ENCODE measurements at places on chromosomes 13 and 19.

GRCh38 chr13:28401303-28402056 lies 93.4 kb downstream of the FLT1 start:
- DNase-seq: no peak

DNA sequence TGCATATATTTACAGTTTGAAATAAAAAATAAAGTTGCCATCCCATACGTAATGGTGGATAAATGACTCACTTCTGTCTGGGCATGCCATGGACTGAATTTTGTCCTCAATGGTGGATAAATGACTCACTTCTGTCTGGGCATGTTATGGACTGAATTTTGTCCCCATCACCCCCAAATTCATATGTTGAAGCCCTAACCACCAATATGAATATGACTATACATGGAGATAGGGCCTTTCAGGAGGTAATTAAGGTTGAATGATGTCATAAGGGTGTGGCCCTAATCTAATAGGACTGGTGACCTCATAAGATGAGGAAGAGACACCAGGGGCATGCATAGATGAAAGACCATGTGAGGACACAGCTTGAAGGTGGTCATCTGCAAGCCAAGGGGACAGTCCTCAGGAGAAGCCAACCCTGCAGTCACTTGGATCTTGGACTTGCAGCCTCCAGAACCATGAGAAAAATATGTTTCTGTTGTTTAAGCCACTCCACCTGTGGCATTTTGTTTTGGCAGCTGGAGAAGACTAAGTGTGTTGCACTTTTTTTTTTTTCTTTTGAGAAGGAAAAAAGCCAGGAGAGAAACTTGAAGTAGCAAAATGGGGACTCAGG lies 41.8 kb downstream of the RFC3 start:
- no peak for DNase-seq

DNA sequence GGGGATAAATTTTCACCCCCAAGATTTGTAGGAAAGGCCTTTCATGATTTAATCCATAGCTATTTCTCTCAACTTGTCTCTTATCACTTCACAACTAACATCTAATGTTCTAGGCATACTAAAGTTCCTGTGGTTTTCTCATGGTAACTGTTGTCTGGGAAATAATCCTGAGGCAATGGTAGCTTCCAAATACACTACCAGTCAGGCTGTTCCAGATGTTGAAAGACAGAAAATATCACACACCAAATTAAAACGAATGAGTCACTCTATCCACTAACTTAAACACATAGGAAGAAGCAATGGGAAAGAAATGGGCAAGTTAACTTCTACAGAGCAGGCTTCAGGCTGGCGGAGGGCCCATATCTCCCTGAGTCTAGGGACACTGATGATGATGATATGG lies 77.7 kb upstream of the MYO16 start:
- DNase-seq: no peak

- no peak for DNase-seq
Observed at GRCh38 chr13:95471960-95472359, 80.6 kb upstream of the CLDN10 start.

GRCh38 chr19:11481534-11482383 lies 913 bp upstream of the ELAVL3 start:
- DNase-seq: peak; percentile 98

DNA sequence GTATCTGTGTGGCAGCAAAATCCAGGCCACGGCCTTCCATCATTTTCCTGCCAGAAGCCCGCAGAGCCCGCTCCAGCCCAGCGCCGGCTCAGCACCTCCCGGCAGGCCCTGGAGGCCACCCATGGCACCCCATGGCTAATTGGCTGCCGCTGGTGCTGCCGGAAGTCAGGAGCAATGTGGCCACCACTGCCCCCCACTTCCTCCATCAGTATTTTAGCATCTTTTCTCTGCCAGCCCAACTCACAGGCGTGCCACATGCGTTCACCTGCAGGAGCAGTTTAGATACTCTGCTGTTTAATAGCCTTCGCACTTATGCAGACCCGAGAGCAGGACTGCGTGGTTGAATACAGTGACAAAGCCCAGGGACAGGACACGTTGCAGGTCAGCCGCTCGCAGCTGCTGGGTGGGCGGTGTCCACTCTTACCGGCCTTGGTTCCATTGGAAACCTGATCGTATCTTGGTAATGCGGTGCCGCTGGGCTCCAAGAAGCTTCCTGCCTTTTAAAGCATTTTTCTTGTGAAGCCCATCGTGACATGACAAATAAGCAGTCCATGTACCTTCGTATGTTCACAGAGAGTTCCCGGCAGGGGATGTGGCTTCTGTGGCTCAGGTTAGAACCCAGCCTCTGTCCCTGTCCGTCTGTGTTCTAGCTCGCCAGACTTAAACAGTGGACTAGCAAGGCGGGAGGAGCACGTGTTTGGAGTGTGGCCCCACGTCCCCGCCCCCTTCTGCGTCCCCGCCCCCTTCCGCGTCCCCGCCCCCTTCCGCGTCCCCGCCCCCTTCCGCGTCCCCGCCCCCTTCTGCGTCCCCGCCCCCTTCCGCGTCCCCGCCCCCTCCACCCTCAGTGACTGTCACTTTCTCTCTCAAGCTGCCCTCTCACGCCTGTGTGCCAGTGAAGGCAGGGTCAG lies 162.0 kb upstream of the SOX1 start:
- DNase-seq: no peak

DNA sequence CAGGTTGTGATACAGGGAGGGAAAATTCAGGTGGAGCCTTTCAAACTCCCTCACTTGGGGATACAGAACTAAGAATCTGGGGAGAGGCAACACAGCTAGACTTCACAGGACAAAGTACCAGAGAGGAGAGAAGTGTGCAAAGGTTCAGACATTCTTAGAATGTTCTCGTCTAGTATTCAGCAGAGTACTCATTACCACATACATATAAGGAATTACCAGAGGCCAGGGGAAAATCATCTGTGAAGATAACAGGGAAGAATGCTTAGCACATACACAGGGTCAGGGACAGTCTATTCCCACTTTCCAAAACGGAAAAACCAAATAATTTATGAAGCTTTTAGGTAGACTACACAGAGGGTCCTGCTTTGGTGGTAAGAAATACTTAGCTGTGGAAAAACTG lies 58.1 kb downstream of the TRPC4 start:
- no peak for DNase-seq

GRCh38 chr13:84917252-84917878 lies 881.9 kb downstream of the SLITRK6 start:
- peak; percentile 16 for DNase-seq

DNA sequence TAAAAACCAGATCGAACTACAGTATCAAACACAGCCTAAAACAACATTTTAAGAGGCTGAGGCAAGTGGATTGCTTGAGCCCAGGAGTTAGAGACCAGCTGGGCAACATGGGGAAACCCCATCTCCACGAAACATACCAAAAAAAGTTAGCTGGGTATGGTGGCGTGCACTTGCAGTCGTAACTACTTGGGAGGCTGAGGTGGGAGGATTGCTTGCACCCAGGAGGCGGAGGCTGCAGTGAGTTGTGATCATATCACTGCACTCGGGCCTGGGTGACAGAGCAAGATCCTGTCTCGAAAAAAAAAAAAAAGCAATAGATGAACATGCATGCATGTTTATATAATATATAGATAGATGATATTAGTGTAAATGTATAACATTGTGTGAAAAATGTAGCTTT lies 5.2 kb upstream of the MRPS31 start:
- no peak for DNase-seq

DNA sequence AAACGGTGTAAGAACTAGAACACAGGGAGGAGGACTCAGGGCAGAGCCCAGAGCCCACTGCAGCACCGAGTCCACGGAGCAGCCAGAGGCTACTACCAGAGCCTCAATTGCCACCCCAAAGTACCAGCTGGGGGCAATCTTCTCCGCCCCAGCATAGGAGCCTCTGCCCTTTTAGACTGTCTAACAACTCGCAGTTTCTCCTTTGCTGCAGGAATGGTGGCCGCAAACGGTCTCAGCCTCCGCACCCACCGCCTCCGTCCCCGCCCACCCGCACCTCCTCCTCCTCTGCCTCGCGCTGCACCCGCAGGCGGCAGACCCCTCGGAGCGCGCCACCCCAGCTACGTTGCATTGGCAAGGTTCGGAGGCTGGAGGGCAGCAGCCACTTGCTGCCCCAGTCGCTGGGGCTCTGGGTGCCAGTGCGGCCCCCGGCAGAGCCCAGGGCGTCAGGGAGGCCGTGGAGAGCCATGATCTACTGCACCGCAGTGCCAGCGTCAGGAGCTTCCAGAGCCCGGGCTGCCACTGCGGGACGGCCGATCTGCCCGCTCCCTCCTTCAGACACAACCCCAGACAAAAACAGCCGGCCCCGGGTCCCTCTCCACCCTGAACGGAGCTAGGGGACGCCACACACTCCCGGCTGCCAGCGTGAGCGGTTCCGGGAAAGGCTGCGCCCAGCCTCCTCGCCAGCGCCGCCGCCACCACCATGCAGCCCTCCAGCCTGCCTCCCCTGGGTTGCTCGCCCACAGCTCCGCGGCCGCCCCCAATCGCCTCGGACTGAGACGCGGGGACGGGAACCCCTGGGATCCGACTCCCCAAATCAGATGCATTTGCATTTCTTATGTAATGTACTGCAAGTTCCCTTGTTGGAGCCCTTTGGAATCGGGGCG lies 1.8 kb downstream of the FGF14 start:
- DNase-seq: peak; percentile 32

GRCh38 chr19:54248016-54248601 lies 5.5 kb upstream of the LILRA6 start:
- peak; percentile 34 for DNase-seq

- no peak for DNase-seq
Observed at GRCh38 chr13:106685143-106685542, 117.2 kb upstream of the ARGLU1 start.

DNA sequence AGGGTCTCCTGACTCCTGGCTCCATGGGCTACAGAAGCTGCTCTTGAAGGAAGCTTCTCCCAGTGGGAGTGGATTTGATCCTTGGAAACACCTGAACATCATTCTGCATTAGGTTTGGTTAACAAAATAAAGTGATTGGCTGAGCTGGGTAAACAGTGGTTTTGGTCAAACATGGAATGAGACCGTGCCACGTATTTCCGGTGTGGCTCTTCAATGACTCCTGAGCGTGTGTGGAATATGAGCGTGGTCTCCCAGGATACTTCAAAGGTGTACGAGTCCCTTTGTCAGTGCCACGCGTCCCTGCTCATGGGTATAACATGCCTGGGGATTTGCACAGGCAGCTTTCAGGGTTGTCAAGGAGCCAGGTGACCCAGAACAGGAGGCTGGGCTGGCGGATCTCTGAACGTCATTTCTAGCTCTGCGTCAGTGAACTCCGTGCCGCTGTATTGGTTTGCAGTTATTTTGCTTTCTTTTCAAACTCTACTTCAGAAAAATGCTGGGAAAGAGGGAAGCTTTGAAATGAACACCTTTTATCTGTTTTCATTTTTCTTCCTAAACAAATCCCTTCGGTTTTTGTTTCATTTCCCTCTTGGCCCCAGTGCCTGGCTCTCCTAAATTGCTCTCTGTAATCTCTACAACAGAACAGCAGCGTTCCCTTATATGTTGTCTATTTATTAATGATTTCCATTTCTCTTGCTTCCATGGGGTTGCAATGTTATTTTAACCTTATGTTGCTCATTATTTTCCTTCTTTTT lies 26.3 kb upstream of the GJB6 start:
- no peak for DNase-seq

- DNase-seq: no peak
Observed at GRCh38 chr19:6023085-6023682, 45.2 kb upstream of the RANBP3 start.

DNA sequence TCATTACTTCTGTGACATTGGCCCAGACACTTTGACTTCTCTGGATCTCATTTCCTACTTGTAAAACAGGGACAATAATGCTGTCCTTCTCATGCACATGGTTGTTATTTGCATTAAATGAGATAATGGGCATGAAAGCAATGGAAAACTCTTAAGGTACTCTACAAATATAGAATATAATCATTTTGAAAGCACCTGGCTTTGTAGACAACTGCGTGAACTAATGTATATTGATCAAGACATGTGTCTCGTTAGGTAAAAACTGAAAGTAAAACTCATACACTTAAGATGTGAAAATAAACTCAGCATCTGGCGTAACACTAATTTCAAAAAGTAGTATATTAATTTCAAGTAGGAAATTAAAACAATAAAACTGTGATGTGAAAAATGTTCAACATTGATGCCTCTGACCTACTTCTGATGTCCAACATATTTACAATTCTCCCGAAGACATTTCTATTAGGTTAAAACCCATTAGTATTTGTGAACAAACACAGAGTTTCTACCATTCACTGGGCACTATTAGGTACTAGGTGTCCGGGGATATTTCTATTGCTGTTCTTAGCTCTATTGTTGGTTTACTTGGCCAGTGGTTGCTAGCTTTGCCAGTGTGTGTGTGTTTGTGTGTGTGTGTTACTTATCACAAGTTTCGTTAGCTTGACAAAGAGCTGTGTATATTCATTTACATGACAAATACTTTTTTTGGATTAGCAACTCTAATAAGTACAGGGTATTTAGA lies 220.5 kb downstream of the KCNRG start:
- no peak for DNase-seq

DNA sequence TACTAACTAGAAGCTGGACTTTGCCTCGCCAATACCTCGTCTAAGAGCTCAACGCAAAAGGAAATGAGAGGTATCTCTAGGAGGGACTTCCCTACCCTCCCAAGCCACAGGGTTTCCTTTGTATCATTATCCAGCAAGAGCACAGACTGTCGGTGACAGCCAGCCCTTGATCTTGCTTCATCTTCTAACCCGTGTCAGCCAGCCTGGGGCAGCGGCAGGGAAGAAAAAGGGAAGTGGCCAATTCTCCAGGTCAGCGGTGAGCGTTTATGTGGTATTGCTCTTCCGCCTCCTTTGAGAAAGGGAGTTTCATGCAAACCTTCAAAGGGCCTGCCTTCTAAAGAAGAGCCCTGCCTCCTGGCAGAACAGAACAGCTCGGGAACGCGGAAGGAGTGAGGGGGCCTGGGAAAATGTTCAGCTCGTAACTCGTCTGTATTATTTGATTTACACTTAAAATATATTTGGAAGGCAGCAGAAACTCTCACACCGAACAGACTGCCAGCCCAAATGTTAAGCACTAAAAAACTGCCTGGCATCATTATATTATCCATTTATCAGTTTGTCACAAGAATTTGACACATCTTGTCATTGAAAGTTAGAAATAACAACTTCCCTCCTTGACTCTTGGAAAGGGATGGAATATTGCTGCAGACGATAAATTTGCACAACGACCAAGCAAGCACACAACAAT lies 41.8 kb downstream of the EFNB2 start:
- no peak for DNase-seq

DNA sequence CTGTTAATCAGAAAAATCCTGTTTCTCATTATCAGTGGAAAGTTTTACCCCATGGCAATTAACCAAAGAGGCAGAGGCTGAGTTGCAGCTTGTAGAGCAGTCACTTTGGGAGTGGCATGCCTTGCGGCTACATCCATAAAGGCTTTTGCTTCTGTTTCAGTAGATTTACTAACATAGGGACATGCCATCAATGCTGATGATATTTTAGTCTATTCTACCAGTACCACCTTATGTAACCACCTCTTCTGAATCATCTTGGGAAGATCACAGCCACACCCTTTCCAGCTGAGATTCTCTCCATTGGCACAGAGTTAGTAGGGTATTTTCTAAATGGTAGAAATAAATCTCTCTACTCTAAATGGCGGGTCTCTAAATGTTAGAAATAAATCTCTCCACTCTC lies 37.5 kb downstream of the POSTN start:
- no peak for DNase-seq

Measured in putamen (tissue), 1 donor.